NCI-H2081 (cell line): ENCODE measurements at places on chromosomes 7 and 10.

DNA sequence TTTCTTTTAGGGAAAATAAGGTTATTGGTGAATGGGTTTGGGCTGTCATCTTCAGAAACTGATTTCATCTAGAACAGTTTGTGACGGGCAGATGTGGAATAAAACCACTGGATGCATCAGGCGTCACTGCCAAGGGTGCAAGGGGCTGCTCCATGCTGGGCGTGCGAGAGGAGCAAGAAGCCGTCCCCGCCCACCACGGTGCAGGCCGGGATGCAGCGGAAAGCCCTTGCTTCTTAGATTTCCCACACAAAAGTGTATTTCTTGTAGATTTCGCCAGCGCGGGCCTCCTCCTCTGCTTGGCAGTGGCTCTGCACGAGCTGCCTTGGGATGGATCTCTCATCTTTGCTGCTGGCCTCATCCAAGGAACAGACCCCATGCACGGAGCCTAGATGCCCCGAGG lies 189.3 kb downstream of the CUX1 start:
- no peak for DNase-seq

DNA sequence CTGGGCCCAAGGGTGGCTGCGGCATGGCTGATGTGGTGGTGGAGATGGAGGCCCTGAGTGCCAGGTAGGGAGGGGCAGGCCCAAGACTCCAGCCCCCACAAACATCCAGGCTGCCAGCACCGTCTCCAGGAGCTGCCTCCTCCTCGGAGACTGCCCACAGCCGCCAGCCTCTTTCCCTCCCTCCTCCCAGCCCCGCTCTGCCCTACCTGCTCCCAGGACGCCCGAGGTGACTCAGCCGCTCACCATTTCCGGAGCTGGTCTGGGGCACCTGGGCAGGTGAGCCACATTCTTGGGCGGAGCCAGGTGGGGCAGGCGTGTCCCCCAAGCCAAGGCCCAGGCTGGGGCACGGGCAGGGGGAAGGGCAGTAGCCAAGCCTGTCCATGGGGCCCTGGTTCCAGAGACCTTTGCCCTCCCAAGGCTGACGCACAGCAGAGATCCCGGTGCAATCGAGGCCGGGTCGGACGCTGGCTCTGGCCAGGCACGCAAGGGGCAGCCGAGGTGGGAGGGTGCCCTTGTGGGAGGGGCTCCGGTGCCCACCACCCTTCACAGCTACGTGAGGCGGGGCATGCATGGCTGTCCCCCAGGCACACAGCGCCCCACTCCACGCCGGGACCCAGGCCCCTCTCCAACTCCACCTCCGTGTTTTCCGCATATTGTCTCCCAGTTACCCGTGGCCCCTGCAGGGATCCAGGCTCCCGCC lies 8.8 kb downstream of the ADAP1 start:
- DNase-seq, result no peak

GRCh38 chr7:2199956-2200583 lies 32.7 kb downstream of the MAD1L1 start:
- no peak for DNase-seq

- DNase-seq, result no peak
Observed at GRCh38 chr7:22411977-22412693, 55.2 kb upstream of the RAPGEF5 start.

- no peak for DNase-seq
Observed at GRCh38 chr7:54729107-54729506, 29.9 kb downstream of the SEC61G start.

DNA sequence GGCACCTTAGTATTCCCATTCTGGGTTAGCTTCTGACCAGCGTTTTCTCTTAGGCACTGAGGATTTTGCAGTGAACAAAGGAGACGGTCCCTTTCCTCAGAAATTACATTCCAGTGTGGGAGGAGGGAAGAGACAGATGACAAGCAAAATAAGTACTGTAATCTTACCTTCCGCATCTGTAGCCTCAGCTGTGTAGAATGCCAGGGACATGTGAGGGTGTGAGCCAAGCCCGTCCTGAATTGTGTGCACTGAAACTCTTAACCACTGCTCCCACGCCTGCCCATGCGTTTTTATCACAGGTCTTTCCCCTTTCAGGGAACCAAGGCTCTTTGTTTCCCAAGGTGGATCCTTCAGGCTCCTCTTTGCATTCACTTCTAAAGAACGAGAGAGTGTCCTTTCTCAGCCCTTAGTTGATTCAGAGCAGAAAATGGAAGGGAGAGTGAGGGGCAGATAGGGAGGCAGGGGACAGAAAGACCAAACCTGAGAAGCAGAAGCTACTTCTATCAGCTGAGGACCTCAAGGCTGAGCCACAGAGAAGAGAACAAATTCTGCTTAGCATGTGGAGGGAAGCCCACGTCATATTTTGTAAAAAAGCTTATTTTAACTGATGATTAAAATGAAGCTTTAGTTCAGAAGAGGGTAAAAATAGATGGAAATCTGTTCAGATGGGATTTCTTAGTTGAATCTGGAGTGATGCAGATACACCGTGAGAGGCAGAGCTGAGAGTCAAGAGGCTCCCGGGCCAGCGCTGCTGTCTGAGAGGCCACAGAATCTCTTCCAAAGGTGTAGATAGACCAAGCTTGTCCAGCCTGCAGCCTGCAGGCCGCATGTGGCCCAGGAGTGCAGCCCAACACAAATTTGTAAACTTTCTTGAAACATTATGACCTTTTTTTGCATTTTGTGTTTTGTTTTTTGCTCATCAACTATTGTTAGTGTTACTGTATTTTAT lies 122.5 kb downstream of the CCNY start:
- no peak for DNase-seq

GRCh38 chr10:73262105-73262730 lies 9.8 kb upstream of the MRPS16 start:
- DNase-seq, result no peak

DNA sequence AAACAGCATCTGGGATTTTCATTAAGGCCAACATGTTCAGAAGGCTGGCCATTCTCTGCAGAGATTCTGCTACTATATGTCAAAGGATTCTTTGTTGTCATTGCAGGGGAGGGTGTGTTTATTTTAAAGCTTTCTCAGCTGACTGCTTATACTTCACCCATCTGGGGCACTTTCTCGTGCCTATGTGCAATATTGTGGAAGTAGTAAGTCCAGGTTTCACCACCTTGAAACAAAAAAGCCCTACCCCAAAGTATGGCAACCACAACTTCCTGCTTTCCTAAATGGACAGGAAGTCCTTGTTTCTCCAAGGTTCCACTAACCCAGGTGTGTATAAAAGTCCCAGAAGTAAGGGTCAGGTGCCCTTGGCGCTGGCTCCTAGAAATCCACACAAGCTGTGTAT lies 58.7 kb upstream of the COL1A2 start:
- no peak for DNase-seq

DNA sequence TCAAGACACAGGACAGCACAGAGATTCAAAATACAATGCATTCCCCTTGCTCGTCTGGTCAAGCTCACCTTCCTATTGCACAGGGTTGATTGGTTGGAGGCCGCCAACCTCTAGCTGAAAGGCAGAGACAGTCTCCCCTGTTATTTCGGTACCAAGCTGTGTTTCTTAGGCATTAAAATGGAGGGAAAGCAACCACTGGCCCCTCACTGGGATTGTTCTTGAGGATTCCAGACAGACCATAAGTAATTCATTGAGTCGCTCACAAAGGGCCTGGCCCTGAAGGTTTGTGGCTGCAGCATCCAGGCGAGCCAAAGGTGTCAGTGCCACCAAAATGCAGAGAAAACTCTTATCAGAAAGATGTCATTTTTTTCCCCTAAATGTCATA lies 81.2 kb downstream of the PARP12 start:
- DNase-seq, result no peak

- DNase-seq, result peak; percentile 70
Observed at GRCh38 chr10:1468811-1469210, 268.5 kb downstream of the ADARB2 start.

DNA sequence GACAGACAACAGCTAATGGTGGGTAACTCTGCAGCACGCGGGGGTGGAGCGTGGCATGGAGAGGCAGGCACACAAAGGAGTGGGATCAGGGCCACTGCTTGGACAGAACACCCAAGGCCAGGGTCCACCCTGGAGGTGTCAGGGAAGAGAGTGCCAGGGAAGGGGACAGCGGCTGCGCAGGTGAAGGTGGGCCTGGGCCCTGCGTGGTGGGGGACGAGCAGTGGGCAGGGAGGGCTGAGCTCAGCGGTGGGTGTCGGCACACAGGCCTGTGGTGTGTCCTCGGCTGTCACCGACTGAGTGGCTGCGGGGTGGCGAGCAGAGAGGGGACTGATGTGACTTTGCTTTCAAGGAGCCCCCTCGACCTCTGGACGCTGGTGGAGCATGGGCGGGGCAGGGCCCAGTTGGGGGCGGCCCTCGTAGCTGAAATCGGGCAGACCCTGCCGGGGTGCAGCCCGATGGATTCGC lies 8.4 kb upstream of the SCART1 start:
- DNase-seq, result no peak

DNA sequence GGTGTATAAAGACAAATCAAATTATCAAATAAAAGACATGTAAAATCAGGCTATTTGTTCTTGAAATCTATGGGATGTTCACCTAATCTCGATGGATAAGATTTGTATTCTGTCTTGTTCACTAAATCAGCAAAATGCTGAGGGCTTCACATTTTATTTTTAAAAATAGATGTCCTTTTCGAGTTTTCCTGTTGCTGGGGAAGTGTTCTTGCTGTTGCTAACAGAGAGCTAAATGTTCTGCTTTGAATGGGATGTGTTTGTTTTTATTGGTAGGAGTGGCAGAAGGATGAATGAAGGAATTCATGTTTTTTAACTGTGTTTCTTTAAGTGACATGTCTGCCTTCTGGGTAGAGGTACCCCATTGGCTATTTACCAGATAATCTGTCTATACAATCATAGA lies 7.3 kb upstream of the SNX13 start:
- DNase-seq, result no peak

GRCh38 chr10:101287997-101288635 lies 58.9 kb upstream of the LBX1 start:
- DNase-seq, result no peak

DNA sequence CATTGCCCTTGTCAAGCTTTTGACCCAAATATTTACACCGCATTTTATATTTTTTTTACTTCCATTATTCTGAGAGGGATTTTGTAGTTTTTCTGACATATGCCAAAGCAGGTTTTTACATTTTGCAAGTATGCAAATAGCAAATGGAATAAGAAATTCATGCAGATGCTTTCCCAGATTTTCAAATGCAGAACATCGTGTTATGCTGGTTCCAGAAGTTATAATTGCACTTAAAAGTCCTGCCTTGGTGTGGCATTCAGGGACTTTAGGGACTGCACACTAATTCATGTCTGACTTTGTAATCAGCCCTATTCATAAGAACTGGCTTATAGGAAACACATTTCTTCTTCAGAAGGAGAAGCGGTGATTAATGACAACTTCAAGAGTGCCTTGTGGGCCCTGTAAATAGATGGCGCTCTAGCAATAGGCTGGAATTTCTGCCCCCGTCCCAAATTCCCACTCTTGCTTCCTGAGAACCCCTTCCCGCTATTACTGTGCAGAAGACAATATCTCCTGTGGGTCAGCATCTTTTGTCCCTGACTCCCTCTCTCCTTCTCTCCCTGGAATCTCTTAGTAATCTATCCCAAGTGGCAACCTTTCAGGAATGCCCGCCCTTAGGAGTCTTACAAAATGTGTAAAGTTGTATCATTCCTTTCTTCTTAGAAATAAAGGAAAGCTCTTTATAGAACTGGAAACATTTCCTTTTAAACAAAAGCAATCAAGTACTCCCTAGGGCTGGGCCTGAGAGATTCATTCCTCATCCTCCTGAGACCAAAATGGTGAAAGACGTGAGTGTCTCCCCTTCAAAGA lies 264.0 kb downstream of the INHBA start:
- DNase-seq, result no peak

- DNase-seq, result no peak
Observed at GRCh38 chr10:60856405-60856804, 78.1 kb downstream of the CDK1 start.

- no peak for DNase-seq
Observed at GRCh38 chr7:98956937-98957336, 78.6 kb downstream of the TRRAP start.

- no peak for DNase-seq
Observed at GRCh38 chr10:70250961-70251680, 17.9 kb upstream of the PPA1 start.
